ENCODE measurements at places on chromosomes 4 and X. TPM values are rescaled to one million over a fixed set of nuclear protein-coding genes. Genes with fewer than 3 reads are reported as not detected.

DNA sequence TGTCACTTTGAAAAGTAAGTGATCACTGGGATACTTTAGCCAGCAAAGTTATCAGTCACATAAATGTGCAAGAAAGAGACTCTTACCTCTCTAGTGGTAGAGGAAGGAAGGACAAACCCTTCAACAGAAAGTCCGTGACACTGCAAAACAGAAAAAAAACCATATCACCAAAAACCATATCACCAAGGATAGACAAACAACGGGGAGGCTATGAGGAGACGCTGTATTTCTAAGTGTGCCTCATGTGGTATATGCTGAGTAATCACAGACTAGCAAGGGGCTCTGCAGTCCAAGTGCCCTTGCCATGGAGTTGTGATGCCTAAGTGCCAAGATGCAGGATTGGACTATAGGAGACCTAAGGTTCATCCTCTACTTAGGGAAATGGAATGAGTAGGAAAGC lies 11.5 kb upstream of the HDAC8 start:
- DNase-seq, result no peak

GRCh38 chr4:159542296-159542695 lies 439.4 kb downstream of the RAPGEF2 start:
- DNase-seq, result no peak

DNA sequence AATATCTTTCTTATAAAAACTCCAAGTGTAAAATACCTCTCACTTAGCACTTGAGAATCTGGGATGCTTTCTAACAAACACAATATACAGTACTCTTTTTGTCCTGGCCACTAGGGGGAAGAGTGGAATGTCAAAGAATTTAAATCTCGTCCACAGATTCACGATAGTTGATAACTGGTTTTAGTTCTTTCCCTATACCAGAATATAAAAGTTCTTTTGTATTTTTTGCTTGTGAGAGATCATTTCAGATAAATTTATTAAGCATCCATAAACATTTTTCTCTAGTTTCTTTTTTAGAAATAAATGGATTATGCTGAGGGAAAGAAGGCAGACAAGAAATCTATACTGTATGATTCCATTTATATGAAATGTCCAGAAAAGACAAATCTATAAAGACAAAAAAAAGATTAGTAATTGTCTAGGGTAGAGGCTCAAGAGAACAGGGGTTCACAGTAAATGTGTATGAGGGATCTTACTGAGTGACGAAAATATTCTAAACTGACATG lies 50.4 kb downstream of the MGARP start:
- DNase-seq, result peak; percentile 7

TSC22D3 gene
- total RNA-seq, result 79.1 TPM

GPC3 gene
- 0.39 TPM for total RNA-seq

EMCN gene
- total RNA-seq, result not detected

CRMP1 gene
- not detected for total RNA-seq

Data from activated T-cell treated with anti-CD3 and anti-CD28 coated beads, Interleukin-2, amount 50 U/mL, for 72 hours (primary cell).